ENCODE measurements at places on chromosomes 1 and 21.

- DNase-seq = no peak
Observed at GRCh38 chr21:36186081-36186480, 29.5 kb downstream of the DOP1B start.

GRCh38 chr1:244782056-244782455 is 53.4 kb upstream of the COX20 start:
- DNase-seq = no peak

GRCh38 chr1:17579951-17580939 is 40.7 kb downstream of the ARHGEF10L start:
- no peak for DNase-seq

DNA sequence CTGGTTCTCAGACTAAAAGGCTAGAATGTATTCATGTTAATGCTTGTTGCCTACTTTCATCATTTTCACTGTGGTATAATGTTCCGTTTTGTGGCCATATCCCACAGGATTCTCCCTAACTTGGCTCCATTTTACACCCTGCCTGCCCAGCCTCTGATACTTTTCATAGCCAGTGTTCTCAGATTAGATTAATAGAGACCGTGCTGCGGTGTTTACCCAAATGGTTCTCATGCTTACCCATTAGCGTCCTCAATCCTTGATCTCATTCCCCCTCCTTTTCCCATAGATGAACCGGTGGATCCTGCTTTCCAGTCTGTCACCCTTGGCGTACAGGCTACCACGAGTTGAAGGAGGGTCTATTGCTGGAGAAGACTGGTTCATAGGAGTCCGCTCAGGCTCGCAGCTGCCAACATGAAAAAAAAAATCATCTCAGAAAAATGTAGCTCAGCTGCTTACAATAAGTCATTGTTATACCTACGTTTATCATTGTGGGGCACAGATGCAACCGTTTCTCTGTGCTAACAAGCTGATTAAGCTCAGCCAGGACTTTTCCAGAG is 78.7 kb downstream of the SETD4 start:
- no peak for DNase-seq

GRCh38 chr1:33299461-33300155 is 21.3 kb downstream of the A3GALT2 start:
- DNase-seq = no peak

GRCh38 chr1:59151387-59151761 is 145.5 kb upstream of the FGGY start:
- DNase-seq = no peak

GRCh38 chr1:21251773-21252471 is 38.3 kb downstream of the ECE1 start:
- no peak for DNase-seq

DNA sequence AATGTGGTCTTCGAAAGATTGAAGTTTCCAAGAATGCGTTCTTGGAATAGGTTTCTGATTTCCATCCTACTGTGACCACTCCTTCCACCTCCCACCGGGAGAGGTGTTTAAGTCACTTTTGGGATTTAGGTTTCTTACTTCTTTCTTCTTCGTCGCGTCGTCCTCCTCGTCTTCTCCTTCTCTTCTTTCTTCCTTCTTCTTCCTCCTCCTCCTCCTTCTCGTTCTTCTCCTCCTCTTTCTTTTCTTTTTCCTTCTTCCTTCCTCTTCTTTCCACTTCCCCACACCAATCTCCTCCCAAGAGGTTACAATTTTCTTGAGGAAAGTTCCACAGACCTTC is 2.1 kb downstream of the CACHD1 start:
- no peak for DNase-seq

- no peak for DNase-seq
Observed at GRCh38 chr1:19643602-19644394, at the start of gene NBL1. TSS of gene NBL1 (plus strand) at chr1:19644311. CDS start at chr1:19655031, 10,720 bp downstream.

- DNase-seq = no peak
Observed at GRCh38 chr21:37375866-37376574, 9.4 kb downstream of the DYRK1A start.
